ENCODE measurements at places on chromosomes 6 and 20.
A peak's percentile ranks its signal among the peaks of the same experiment; 100 is the strongest.

- no peak for DNase-seq
These were observed 26.3 kb downstream of the SPDEF start for GRCh38 chr6:34529665-34530327.

- no peak for DNase-seq
These were observed 32.6 kb downstream of the SLC2A10 start for GRCh38 chr20:46741924-46742668.

DNA sequence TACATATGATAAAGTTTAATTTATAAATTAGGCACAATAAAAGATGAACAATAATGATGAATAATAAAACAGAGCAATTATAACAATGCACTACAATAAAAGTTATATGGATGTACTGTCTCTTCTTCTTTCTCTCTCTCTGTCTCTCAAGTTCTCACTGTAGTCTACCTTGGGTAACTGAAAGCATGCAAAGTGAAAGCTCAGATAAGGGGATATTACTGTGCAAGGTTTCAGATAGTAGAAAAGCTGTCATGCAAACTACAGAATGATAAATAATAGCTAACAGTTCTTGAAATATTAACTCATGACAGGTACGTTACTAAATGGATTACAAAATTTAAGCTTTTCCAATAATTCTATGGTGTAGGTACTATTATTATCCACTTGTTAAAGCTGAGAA is 311.9 kb upstream of the PRDM1 start:
- DNase-seq = no peak

- DNase-seq = no peak
These were observed 54.4 kb downstream of the FKBP5 start for GRCh38 chr6:35634316-35634715.

GRCh38 chr6:126118058-126118755 is 131.9 kb downstream of the TRMT11 start:
- DNase-seq = no peak

DNA sequence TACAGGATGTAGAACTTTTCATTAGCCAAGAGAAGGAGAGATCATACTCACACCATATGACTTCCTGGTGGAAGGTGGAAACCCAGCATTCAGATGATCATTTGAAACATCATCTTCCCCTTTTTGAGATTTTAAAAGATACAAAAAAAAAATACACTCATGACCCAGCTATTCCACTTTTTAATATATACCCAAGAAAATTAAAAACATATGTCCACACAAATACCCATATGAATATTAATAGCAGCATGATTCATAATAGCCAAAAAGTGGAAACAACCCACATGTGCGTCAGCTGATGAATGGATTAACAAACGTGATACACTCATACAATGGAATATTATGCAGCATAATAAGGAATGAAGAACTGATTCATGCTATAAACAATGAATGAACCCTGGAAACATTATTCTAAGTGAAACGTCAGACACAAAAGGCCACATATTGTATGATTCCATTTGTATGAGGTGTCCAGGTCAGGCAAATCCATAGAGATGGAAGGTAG is 130.0 kb upstream of the SGK1 start:
- DNase-seq = no peak

- DNase-seq = no peak
These were observed 122.6 kb upstream of the NXT1 start for GRCh38 chr20:23227976-23228375.

DNA sequence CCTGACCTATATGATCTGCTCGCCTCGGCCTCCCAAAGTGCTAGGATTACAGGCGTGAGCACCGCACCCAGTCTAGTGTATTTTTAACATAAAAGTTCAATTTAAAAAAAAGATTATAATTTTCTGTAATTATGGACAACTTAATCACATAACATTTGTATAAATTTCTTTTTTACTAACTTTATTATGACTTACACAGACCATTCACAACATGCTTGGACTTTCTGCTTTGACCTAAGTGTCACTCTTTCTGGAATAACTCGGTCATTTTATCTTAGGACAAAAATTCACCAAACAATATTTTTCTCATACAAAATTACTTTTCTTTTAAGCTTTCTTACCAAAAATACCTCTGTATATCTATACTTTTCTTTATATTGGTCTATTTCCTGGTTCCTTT is 15.4 kb upstream of the IL22RA2 start:
- peak; percentile 27 for DNase-seq

GRCh38 chr20:37680420-37680819 is 13.4 kb upstream of the CTNNBL1 start:
- DNase-seq = no peak

- no peak for DNase-seq
These were observed 105.9 kb downstream of the TOX2 start for GRCh38 chr20:44020406-44021148.

- DNase-seq = no peak
These were observed 96.0 kb downstream of the RIMS1 start for GRCh38 chr6:71982389-71982788.

DNA sequence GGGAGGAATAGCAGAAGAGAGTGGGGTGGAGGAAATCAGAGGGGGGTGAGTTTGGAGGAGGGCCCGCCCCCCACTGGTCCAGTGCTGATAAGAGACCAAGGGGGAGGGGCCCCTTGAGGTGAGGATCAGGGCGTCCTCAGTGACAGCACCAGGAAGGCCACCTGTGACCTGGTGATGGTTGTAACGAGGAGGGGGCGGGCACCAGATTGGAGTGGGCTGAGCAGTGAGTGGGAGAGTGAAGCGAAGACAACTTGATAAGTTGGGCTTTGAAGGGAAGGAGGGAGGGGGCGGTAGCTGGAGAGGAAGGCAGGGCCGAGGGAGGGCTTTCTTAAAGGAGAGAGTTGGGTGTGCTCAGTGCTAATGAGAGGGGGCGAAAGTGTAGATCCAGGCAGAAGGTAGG is 30.7 kb downstream of the CDH22 start:
- no peak for DNase-seq

DNA sequence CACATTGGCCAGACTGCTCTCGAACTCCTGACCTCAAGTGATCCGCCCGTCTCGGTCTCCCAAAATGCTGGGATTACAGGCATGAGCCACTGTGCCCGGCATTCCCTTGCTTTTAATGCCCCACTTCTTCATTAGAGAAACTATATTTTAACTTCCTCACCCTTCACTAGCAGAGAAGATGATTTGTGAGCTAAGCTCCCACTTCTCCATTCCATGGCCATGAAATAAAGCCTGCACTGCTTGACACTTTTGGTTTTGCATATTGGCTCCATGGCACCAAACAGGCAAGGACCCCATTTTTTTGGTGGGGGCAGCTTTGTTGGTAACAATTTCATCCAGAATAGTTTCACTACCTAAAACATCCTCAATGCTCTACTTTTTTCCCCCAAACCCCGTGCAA is 145.3 kb downstream of the TFAP2B start:
- DNase-seq = no peak
